Stimulated activated CD4-positive, alpha-beta T cell treated with anti-CD3 and anti-CD28 coated beads, Interleukin-15, amount 100 ng/mL, for 1 hour (primary cell): ENCODE measurements at places on chromosomes 3 and 15.

DNA sequence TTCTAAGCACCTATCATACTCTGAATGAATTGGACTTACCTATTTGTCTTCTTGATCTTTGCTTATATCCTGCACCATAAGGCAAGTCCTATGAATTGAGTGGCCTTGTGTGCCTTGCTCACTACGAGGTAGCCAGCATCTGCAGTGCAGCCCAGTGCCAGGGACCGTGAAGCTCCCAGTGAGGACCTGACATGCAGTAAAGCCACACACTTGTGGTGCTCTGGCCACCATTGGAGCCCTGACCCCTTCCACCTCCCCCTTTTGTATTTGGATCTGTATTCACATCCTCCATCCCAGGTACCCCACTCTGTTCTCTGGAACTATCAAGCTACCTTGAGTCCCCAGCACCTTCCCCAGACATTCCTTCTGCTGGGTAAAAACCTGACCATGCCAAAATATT lies 52.1 kb downstream of the BSN start:
- DNase-seq = no peak

GRCh38 chr15:65920121-65920520 lies 50.8 kb downstream of the RAB11A start:
- DNase-seq = no peak

DNA sequence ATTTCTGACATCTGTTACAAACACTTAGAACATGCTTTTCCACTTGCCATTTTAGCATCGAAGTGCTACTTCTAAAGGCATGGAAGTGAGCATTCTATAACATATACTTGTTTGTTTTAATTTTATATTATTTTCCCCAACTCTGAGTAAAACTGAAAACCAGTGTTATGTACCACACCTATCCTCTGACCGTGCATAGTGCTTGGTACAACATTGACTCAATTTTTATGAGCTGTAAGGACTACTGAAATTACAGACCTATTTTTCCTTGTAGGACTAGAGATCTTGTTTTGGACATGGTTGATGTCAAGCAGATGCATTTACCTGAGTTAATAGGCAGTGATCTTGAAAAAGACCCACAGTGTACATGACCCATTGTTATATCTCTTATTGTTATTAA lies 51.5 kb upstream of the CCNB2 start:
- no peak for DNase-seq

GRCh38 chr3:35705904-35706303 lies 66.6 kb downstream of the ARPP21 start:
- DNase-seq = no peak

DNA sequence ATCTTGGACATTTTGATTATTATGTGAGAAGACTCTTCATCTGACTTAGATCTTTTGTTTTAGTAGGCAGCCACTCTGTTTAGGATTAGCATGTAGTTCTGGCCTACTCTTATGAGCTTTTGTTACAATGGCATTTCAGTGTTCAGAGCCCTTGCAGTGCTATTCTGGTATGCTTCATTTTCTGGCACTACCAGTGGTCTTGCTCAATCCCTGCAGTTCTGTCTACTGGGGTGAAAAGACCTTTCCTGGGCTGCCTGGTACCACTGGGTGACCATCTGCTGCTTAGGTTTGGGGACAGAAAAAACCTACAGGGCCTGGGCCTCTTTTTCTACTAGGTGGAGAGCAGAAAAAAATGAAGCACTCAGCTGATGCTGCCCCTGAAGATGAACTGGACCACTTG lies 42.5 kb downstream of the IL16 start:
- no peak for DNase-seq

DNA sequence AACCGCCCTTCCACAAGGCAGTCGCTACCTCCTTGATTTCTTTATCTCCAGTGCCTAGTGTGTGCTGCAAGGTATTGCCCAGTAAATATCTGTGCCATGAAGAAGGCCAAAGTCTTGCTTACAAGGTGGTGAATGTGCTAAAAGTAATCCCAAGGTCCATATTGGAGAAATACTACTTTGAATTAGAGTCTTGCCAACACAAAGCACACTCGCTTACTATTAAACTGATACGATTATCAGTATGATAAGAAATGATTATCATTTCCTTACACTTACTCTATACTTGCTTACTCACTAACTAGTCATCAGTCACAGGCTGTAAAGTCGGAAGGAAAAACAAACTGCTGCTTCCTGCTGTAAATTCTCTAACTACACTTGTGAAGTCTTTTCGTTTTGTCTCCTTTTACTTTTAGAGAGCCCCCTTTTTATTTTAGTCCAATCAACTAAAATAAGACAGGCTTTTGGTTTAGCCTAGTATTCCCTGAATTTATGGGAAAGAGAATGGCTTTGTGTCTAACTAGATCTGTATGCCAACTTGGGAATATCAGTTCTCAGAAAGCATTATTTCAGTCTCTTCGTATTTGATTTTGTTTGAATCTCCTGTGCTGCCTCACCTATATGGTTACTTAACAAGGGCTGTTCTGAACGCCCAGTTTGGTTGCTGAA lies 107.1 kb upstream of the TSC22D2 start:
- no peak for DNase-seq

GRCh38 chr3:158845765-158846350 lies 44.0 kb downstream of the MFSD1 start:
- DNase-seq = no peak

DNA sequence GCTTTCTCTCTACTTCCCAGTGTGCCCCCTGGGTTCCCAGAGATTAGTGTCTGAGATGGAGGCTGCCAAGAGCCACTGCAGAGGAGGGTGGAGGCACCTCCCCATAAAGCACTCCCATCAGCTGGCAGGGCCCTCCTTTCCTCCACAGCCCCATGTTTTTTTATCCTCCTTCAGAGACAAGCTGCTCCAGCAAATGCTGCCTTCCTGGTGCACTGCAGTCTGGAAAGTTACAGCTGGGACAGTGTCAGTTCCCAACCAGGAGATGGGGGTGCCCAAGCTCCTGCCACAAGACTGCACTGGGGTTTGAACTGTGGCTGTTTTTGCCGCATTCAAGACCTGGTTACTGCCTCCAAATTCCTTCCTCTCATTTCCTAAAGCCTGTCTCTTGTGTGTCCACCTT lies 206.1 kb downstream of the CADPS start:
- no peak for DNase-seq

DNA sequence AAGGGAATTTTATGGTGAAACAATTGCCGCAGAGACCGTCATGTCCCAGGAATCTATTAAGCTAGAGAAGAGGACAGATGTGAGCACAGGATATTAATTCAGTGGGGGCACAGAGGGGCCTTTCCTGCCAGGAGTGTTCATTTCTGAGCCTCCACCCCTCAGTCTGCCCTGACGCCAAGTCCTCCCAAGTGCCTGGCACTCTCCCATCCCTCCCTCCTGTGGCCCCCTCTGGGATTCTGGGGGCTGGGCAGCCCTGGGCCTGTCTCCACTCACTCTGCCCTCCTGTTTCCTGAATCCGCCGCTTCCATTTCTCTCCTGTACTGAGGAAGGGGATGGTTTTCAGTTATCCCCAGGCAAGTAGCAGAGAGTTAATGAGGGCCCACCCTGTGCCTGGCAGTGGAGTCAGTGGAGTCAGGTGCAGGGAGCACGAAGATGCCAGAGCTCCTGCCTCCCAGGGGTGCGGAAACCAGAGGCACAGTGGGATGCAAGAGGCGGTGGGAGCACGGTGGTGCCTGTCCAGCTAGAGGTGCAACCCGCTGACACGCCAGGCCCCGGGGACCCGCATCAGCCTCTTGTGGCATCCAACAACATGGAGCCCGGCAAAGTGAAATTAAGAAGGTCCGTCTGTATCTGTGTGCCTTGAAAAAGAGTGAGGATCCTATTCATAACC lies 212.5 kb downstream of the XXYLT1 start:
- DNase-seq = no peak

GRCh38 chr15:65344214-65344913 lies 33.4 kb downstream of the IGDCC3 start:
- DNase-seq = no peak

DNA sequence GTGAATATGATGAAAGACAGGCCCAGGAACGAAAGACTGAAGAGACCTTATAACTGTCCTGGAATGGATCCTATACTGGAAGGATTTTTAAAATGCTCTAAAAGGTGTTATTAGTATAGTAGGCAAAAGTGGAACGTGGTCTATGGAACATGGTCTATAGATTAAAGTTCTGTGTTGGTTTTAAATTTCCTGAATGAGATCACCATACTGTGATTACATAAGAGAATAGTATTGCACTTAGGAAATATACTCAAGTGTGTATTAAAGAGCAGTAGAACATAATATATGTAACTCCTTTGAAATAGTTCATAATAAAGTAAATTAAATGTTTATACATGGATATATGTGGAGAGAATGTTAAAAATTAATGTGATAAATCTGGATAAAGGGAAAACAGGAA lies 68.2 kb downstream of the SPRED1 start:
- DNase-seq = no peak

GRCh38 chr15:87604857-87605446 lies 651.6 kb downstream of the NTRK3 start:
- no peak for DNase-seq

DNA sequence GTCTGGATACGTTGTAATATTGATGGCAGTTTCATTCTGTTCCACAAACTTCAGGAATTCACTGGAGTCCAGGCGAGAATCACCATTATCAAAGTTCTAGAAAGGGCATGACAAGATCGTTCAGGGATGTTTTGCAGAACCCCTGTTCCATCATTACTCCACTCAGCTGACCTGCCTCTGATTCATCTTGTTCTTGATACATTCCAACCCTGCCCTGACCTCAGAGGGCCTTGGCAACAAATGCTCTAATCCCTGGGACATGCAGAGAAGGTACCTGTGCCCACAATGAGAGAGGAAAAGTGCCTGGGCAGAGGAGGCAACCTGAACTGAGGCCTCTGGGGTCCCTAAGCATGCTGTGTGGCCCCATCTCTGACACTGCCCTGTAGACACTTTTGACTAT lies 45.9 kb downstream of the FSTL1 start:
- no peak for DNase-seq

DNA sequence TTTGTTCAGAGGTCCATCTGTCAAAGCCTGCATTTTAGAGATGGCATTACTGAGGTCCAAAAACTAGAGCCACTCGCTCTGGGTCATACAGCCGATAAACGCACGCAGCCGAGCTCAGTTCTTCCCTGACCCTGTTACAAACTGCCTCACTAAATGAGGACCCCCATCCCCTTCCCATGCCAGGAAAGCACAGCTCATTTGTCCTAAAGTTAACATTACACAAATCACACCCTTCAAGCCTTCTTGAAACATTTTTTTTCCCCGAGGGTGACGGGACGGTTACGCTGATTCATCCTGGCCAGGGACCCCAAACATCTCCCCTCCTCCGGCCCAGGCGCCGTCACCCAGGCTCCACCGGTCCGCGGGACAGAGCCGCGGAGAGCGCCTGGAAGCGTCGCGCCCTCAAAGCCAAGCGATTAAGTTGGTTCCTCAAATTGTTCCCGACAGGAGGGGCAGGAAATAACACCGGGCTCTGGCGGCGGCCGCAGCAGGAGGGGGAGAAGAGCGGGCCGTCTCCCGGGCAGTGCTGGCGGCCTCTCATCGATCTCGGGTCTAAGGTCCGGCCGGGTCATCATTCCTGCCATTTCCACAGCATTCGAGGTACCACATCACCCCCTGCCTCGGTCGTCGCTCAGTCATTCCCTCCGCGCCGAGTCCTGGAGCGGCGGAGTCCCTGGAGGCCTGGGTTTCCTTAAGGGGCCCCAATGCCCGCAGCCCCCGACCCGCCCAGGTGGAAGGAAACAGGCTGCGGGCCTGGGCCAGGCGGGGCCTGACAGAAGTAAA lies 619 bp upstream of the CMTM8 start:
- no peak for DNase-seq

DNA sequence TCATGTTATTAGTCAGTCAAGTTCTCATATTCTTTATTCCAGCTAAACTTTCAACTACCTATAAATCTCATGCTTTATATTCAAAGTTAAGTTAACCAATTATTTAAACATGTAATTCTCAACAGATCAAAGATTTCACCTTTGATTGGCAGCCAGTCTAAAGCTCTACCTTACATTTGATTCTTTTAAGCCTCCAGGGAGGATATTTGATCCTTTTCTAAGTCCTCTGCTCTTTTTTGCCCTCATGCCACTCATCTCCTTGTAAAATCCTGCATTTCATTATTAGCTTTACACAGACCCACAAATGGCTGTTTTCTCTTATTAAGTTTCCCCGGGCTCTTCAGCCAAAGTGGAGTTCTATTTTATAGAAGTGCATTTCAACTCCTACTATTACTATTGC lies 134.1 kb downstream of the NLGN1 start:
- DNase-seq = no peak

GRCh38 chr3:160577556-160578195 lies 12.3 kb upstream of the KPNA4 start:
- DNase-seq = no peak

DNA sequence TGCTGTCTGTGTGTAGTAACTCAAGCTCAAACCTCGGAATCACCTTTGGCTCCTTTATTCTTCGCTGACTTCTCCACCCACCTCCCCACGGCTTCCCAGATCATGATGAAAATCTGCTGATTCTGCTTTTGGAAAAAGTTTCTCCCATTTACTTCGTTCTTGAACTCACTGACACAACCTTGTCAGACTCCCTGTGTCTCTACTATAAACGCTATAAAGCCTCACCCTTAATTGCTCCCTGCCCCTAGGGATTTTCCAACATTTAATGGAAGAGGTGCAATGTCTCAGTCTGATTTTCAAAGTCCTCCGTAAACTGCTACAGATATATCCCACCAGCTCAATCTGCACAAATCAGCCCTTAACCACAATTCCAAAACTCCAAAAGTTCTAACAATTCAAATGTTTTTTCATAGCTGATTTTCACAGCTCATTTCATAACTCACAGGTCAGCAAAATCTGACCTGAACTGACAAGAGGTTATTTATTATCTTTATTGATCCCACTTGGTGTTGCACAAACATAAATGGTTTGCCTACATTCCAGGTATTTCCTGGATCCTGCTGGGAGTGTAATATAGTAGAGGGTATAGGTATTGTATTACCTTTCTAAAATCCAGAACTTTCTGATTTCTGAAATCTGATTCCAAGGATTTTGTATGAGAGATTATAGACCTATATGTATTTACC lies 129.4 kb downstream of the PLD1 start:
- DNase-seq = no peak

GRCh38 chr15:70160267-70160666 lies 62.5 kb upstream of the TLE3 start:
- DNase-seq = no peak
